ENCODE measurements at places on chromosomes 5 and 9.

- no peak for DNase-seq
Observed at GRCh38 chr9:36930941-36931340, 103.1 kb downstream of the PAX5 start.

- no peak for DNase-seq
Observed at GRCh38 chr9:18720691-18721090, 246.7 kb downstream of the ADAMTSL1 start.

DNA sequence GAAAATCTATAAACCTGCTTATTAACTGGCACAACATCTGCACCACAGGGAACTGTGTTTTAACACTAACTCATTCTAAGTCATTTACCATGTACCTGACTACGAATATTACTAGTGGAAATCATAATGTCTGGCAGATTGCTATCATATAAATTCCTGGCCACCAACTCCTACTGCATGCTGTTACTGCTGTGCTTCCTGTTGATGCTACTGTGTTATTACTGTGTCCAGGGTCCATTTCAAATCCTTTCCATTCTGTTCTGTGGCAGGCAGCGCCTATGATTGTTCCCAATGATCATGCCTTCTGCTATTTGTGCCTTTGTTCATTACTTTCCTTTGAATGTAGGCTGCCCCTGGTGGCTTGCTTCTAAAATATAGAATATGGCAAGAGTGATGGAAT is 4.7 kb upstream of the ZNF131 start:
- DNase-seq = no peak

DNA sequence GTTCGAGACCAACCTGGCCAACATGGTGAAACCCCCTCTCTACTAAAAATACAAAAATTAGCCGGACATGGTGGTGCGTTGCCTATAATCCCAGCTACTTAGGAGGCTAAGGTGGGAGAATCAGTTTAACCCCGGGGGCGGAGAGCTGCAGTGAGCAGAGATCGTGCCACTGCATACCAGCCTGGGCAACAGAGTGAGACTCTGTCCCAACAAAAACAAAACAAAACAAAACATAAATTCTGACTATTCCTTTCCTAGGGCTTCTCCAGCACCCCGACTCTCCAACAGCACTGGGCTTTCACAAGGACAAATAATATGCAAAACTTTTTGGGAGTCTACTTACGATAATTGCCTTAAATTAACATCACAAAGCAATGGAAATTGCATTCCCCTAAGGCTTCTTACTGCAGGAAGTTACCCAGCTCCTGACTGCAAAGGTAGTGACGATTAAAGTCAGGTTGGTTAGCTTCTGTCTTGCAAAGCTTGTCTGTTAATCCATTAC is 15.9 kb upstream of the CDKN2AIPNL start:
- no peak for DNase-seq

- no peak for DNase-seq
Observed at GRCh38 chr5:77863181-77863580, 87.0 kb upstream of the TBCA start.
